ENCODE measurements at places on chromosomes 2 and 18. TPM values are rescaled to one million over a fixed set of nuclear protein-coding genes. Genes with fewer than 3 reads are reported as not detected.

- H3K27ac ChIP-seq, result no peak overlapping the region
- no peak for DNase-seq
- no peak overlapping the region for H3K4me3 ChIP-seq
- peaks cover 8% of the 10 kb centered on the region for H3K27me3 ChIP-seq
- H3K36me3 ChIP-seq, result peaks cover 2% of the 10 kb centered on the region
Observed at GRCh38 chr18:8928847-8929780, 173.4 kb upstream of the NDUFV2 start.

DNA sequence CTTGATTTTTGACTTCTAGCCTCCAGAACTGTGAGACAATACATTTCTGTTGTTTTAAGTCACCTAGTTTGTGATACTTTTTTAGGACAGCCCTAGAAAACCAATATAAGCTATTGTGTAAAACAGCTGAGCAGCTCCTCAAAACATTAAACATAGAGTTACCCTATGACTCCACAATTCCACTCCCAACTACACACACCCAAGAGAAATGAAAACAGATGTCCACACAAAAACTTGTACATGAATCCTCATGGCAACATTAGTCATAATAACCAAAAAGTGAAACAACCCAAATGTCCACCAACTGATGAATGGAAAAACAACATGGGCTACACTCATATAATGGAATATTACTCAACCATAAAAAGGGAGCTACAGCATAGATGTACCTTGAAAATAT lies 32.6 kb downstream of the TNS1 start:
- no peak overlapping the region for H3K27ac ChIP-seq
- H3K36me3 ChIP-seq, result no peaks in the 10 kb centered on the region
- H3K4me1 ChIP-seq, result no peaks in the 10 kb centered on the region
- no peak for DNase-seq
- H3K27me3 ChIP-seq, result peaks cover 41% of the 10 kb centered on the region
- H3K4me3 ChIP-seq, result no peak overlapping the region

DNA sequence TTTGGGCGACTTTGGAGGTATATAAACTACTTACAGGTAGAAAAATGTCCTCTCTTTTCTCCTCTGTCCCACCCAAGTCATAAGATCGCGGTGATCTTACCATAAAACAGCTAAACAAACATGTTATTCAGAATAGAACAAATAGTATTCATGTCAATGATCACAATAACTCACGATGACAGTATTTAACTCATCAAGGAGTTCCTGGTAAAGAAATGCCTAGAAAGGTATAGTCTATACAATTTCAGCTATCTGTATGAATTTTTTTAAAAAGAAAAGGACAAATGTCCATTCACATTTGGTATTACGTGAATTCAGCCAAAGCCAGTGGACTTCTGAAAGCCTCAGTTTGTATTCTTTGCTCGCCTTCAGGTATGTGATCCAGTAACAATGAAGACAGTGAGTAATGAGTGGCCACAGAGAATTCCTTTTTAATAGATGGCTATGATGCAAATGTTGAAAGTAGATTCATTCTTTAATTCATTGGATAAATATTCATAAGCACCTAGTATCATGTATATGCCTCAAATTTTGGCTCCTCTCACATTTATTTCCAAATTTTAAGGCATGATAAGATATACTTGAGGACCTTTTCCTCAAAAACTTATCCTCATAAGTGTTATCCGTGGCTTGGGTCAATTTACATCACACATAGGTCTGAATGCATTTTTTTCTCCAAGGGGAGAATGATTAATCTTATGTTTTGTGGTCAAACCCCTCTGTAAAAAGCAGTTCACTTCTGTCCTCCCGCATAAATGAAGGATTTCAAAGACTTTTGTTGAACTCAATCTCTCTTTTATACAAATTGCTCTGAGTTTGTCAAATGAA lies 20.3 kb downstream of the ABCB11 start:
- no peaks in the 10 kb centered on the region for H3K36me3 ChIP-seq
- H3K4me3 ChIP-seq, result no peak overlapping the region
- no peak for DNase-seq
- no peak overlapping the region for H3K27ac ChIP-seq

GRCh38 chr2:88024509-88024908 lies 8.2 kb upstream of the RNU2-63P start:
- H3K27ac ChIP-seq, result no peak overlapping the region
- peaks cover 29% of the 10 kb centered on the region for H3K36me3 ChIP-seq
- no peak overlapping the region for H3K4me3 ChIP-seq
- H3K4me1 ChIP-seq, result peaks cover 11% of the 10 kb centered on the region
- H3K27me3 ChIP-seq, result no peaks in the 10 kb centered on the region
- DNase-seq, result no peak

DNA sequence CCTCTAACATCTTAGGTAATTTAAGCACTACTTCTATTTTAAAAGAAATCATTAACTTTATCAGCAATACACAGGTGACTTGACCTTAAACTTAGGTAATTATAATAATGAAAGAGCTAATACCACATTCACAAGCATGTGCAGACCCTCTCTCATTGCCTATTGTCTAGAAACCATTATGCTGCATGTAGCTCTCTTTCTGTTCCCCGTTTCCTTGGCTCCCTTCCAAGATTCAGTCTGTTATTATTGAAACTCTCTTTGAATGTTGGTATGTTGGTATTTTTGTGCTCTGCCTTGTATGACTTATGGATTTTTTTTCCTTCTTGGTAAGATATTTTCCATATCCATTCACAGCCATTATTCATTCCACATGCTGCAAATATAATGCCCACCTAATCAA lies 201.2 kb downstream of the CDCA7 start:
- no peaks in the 10 kb centered on the region for H3K36me3 ChIP-seq
- H3K27ac ChIP-seq, result no peak overlapping the region
- peaks cover 39% of the 10 kb centered on the region for H3K27me3 ChIP-seq
- DNase-seq, result no peak
- no peak overlapping the region for H3K4me3 ChIP-seq

- H3K4me1 ChIP-seq, result no peaks in the 10 kb centered on the region
- H3K27me3 ChIP-seq, result no peaks in the 10 kb centered on the region
- no peaks in the 10 kb centered on the region for H3K36me3 ChIP-seq
- H3K27ac ChIP-seq, result no peak overlapping the region
- no peak for DNase-seq
Observed at GRCh38 chr2:92326-92725, 46.0 kb upstream of the FAM110C start.

SCG2 gene
- total RNA-seq, result 0.10 TPM

NEU2 gene
- total RNA-seq, result not detected

All from activated CD4-positive, alpha-beta T cell treated with anti-CD3 and anti-CD28 coated beads, Interleukin-2, amount 10 ng/mL, durations not matched to agents 7 days and 5 days (primary cell).